ENCODE measurements at places on chromosomes 1 and 21. TPM values are rescaled to one million over a fixed set of nuclear protein-coding genes. Genes with fewer than 3 reads are reported as not detected.

Gene THBS3
- total RNA-seq: 9.9 TPM

Gene SYCP1
- total RNA-seq: not detected

Gene PER3
- 0.83 TPM for total RNA-seq

Gene GNB1
- total RNA-seq: 178 TPM

Gene ADORA3
- not detected for total RNA-seq

Gene EDN2
- total RNA-seq: 2.8 TPM

Gene PPIE
- 39.7 TPM for total RNA-seq

Gene CD84
- not detected for total RNA-seq

Gene HCRTR1
- not detected for total RNA-seq

Gene SAMD13
- 0.69 TPM for total RNA-seq

Gene LIPI
- not detected for total RNA-seq

Gene ANGPTL3
- not detected for total RNA-seq

Gene TMCO4
- 7.0 TPM for total RNA-seq

Gene OR2L3
- not detected for total RNA-seq

Gene HSD3B1
- total RNA-seq: not detected

Gene C1orf210
- not detected for total RNA-seq

Gene KRTAP12-1
- total RNA-seq: not detected

Measured in A549 treated with DMSO at 1 μM for 4 hours (cell line).